ENCODE measurements at places on chromosomes 1 and 21.

GRCh38 chr1:51955797-51956527 is 34.5 kb downstream of the RAB3B start:
- peak; percentile 82 for DNase-seq

DNA sequence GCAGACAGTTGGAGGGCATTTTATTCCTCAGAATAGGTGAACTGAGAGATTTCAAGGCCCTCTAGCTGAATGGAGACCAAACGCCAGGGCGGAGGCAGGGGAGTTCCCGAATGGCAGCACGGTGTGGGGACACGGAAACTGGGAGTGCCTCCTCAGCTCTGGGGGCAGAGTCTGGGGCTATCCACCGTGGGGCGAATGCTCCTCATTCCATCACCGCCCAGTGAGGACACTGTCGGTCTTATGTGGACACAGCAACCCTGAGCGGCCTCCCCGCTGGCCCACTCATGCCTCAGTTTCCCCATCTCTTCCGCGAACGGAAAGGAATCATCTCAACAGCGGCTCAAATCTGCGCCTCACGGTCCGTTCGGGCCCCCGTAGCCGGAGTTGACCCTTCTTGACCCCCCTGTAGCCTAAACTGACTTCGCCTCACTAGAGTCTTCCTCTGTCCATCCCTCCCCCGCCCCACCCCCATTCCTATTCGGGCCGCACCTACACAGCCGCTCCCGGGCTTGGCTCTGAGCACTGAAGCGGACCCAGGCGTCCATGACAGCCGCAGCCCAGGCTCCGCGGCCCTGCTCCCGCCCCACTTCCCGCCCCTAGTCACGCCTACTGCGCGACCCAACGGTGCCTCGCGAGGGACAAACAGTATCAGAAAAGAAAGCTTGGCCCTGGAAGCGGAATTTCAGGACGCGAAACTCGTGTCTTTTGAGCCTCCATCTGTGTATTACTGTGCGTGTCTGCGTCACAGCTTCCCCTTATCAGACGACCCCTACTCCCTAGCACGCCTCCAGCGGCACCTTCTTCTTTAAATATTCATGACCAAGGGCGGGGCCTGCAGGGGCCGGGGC is at the start of gene PEX11B:
TSS of gene PEX11B (minus strand) at position 574 of the 848 bp plus-strand sequence. CDS start at position 545, 29 bp downstream.
- peak; percentile 57 for DNase-seq

DNA sequence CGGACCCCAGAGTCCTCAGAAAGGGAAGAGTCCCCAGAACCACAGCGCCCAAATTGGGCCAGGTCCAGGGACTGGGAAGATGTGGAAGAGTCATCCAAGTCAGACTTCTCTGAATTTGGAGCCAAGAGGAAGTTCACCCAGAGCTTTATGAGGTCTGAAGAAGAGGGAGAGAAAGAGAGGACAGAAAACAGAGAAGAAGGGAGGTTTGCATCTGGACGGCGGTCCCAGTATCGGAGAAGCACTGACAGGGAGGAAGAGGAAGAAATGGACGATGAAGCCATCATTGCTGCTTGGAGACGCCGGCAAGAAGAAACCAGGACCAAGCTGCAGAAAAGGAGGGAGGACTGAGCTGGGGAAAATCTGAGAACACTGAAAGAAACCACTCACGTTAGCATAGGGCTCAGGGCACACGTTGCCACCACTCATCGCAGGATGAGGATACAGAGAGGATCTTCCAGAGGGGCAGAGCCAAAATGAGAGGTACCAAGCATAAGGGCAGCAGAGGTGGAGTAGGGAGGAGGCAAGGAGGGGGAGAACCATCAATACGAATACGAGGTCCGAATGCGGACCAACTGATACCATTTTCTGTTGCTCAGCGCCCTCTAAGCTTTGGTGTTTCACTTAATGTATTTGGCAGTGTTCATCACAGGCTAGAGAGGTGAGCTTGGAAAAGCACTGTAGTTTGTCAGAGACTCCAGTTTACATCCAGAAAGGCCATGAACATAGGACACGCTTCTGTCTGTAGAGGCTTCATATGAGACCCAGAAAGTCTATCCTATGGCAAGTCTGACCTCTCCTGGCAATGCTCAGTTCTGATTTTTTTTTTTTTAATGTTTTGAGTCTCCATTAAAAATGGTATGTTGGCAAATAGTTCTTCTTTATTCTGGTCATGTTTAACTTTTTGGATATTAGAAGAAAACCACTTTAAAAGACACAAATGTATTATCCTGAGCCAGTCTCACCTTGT is 34.7 kb downstream of the STYXL2 start:
- no peak for DNase-seq

GRCh38 chr1:75131565-75132241 is 2.5 kb upstream of the LHX8 start:
- DNase-seq = no peak

DNA sequence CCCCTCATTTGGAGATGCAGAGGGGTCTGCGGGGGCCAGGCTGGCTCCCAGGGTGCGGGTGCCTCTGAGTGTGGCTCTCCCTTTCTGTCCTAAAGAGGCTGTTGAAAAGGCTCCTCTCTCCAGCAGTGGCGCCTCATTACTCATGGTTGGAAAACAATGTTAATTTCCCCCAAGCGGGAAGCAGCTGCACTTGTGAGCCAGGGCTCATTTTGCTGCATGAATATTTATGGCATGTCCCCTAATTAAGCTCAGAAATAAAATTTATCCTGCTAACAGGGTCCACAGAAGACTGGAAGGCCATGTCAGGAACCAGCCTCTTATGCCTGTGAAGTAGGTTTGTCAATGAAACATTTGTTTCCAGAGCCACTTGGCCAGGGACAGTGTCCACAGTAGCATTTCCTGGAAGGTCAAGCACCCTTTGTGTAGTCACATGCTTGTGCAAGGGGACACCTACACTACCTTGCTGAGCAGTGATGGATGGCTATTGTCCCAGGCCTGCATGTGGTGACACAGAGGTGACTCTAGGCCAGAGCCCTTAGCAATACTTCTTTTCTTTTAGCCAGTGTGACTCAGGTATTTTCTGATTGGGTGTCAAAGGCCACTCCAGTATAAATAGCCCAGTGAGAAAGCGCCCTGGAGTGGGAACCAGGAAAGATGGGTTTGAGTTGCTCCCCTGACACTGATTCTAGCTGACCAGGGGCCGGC is 259.0 kb downstream of the FOXD2 start:
- peak; percentile 67 for DNase-seq

- no peak for DNase-seq
Observed at GRCh38 chr21:15031790-15032357, 32.9 kb downstream of the NRIP1 start.

- no peak for DNase-seq
Observed at GRCh38 chr21:30206551-30207251, 9.2 kb downstream of the CLDN8 start.

GRCh38 chr21:36183144-36183795 is 26.6 kb downstream of the DOP1B start:
- DNase-seq = no peak

GRCh38 chr1:235533476-235534168 is 29.4 kb upstream of the B3GALNT2 start:
- no peak for DNase-seq

- DNase-seq = no peak
Observed at GRCh38 chr1:89943846-89944781, 50.8 kb upstream of the ZNF326 start.

DNA sequence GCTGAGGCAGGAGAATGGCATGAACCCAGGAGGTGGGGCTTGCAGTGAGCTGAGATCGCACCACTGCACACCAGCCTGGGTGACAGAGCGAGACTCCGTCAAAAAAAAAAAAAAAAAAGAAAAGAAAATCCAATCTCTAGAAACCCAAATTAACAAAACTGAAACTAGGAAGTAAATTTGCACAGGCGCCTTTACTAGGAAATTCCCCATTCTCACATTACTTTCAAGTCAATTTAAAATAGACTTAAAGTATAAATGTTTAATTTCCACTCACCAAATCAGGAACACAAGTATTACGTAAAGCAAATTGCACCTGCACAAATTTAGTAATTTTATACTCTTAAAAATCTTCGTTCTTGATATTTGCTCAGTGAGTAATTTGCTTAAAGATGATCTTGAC is 67.8 kb upstream of the BCAR3 start:
- no peak for DNase-seq

DNA sequence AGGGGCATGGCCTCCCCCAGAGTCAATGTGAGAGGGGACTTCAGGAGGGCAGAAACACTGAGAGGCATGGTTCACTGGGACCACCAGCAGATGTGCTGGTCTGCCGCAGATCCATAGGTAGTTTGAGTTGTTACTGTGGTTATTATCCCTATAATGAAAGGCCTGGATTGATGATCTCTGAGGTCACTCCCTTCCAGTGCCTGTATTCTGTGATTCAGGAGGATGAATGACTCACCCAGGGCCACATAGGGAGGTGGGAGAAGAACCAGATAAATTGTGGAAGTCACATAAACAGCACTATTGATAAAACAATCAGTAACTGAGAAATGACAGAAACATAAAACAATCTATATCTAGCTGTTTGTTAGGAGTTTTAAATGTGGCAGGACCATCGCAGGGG is 22.7 kb upstream of the ACTL8 start:
- no peak for DNase-seq

DNA sequence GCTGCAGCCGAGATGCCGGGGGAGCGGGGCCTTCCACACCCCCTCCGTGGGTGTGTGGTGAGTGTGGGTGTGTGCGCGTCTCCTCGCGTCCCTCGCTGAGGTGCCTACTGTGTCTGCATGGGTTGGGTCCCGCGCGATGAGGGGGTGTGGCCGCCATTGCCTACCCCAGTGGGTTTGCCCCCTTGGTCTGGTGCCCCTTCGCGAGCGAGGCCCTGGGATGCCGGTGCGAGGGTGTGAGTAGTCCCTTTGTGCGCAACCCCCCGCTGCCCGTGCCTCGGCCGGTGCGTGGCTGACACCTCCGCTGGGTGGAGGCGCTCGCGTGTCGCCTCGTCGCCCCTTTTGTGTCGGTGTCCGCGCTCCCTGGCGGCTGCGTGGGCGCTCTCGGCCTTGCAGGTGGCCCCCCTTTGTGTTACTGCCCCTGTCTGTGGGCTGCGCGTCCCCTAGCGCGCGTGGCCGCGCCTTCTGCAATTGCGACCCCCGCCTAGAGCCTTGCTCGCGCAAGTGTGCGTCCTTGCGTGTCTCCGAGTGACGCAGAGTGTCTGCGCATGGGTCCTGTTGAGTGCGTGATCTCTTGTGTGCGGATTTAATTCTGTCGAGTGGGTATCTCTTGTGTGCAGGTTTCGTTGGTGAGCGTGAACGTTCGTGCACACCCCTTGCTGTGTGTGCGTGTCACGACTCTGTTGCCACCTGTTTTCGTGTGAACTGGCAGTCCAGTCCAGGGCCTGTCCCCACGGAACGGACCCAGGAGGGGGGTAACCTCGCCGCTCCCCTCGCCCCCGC is 553 bp downstream of the TTC3 start:
- no peak for DNase-seq

DNA sequence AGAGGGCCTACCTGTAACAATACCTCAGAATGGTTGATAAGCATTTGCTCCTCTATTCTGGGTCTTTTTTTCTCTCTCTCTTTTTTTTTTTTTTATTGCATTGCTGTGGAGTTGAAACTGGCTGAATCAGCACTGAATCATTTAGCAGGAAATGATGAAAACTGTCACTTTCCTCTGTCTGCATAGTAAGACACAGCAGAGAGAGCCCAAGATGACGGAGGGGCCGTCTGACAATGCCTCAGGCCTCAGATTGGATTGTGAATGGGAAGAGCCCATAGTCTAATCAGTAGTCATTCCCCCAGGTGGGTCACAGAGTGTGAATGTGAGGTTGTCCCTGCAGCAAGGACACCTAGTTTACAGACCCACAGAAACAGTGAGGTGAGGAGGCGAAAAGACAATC is 193.2 kb upstream of the PLXNA2 start:
- no peak for DNase-seq

DNA sequence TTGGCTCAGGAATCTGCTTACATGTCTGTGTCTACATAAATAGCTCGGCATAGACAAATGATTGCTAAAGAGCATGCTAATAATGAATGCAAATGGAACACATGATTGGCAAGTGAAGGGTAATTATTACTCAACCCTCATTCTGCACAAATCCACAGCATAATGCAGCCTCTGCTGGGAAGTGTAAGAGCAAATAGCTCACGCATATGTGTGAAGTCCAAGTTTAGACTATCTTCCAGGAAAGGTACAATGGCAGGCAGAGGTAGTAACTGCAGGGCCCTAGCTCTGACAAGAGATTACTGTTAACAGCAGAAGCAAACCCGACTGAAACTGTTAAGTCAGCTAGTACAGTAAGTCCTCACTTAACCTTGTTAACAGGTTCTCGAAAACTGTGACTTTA is 7.0 kb upstream of the IL6R start:
- no peak for DNase-seq

DNA sequence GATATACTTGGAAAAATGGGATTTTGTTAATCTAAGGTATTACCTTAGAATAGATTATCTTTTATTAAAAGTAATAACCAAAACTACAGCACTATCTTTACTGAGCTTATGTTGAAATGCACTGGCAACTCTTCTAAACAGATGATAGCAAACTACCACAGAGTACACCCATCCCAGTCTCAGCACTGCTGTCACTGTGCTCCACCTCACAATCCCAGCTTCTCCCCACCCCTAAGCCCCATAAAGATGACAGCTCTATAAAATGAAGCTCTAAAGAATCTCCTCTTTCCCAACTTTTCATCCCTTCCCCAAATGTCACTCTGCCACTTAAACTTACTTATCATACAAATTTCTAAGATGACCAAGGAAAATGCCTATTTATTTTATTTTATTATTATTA is 6.4 kb downstream of the DSTYK start:
- DNase-seq = no peak

DNA sequence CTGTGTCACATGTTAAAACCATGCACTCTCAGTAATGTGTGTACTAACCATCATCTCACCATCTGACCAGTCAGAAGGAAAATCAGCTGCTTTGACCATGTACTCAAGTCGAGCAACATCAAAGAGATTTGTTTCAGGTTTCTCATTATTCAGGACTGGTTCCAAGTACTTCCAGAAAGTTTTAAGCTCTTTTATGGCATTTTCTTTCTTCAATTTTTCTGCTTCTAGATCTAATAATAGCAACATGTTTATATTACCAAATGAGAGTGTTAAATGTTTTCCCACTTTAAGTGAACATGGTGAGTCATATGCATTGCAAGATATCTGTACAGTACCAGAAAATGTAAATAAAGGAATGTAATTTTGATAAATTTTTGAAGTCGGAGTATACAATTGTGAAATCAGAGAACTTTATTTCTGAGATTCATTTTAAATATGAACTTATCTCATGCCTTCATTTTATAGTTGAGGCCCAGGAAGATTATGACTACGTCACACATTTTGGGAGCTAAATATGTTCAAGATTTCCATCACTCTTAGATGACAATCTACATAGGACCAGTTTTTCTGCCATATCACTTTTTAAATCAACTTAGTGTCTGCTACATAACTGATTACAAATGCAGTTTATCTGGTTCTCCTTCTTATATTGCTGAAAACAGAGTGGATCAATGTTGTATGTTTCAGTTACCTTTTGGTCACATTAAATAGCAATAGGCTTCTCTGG is 87.2 kb downstream of the SPAG17 start:
- DNase-seq = no peak

- no peak for DNase-seq
Observed at GRCh38 chr1:6329851-6330250, 63.7 kb downstream of the ACOT7 start.

DNA sequence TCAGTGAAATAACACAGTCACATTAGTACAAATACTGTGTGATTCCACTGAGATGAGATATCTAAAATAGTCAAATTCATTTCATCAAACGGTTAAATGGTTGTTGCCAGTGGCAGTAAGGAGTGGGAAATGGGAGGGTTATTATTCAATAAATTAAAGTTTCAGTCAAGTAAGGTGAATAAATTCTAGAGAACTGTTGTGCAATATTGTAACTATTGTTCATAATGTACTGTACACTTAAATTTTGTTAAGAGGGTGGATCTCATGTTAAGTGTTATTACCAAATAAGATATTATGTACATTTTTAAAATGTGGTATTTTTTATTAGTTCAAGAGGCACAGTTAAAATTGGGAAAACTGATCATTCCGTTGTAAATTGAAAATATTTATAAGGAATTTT is 463.3 kb upstream of the BRINP3 start:
- DNase-seq = no peak
